ENCODE measurements at places on chromosomes 4 and X. TPM values are rescaled to one million over a fixed set of nuclear protein-coding genes. Genes with fewer than 3 reads are reported as not detected.

GRCh38 chr4:69855822-69856221 lies 4.1 kb downstream of the SULT1E1 start:
- no peak for DNase-seq

- DNase-seq, result no peak
Measured at GRCh38 chr4:105912633-105913032, 17.4 kb downstream of the NPNT start.

DNA sequence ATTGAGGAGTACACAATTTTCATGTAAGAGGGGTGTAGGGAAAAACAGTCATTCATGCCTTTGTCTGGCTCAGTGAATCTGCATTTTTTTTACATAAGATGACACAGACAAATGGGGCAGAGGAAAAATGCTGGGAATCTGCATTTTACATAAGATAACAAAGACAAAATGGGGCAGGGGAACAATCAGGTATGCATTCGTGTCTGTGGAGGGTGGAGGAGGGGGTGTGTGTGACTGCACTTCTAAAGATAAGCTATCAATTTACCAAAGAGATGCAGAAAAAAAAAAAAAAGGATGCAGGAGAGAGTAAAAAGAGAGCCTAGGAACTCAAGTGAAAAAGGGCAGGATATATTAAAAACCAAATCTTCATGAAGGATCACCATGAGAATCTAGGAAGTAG lies 637.4 kb downstream of the ZNF674 start:
- DNase-seq, result no peak

Gene BGN
- total RNA-seq, result 30.7 TPM

DNA sequence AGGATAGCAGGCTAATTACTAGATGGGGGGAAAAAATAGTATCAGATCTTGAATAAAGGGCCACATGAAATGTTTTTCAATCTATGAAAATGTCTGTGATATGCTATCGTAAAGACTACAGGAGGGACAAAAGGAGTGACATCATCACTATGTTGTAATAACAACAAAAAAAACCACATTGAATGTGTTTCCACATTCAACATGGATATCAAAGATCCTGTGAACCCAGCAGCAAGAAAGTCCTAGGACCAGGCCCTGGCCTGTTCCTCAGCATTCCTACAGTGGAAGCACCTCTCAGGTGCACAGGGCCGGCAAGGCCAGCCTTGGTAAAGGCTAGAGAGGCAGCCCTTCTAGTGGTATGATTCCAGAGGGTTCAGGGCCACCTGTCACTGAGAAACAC lies 118.3 kb downstream of the RELL1 start:
- no peak for DNase-seq

DNA sequence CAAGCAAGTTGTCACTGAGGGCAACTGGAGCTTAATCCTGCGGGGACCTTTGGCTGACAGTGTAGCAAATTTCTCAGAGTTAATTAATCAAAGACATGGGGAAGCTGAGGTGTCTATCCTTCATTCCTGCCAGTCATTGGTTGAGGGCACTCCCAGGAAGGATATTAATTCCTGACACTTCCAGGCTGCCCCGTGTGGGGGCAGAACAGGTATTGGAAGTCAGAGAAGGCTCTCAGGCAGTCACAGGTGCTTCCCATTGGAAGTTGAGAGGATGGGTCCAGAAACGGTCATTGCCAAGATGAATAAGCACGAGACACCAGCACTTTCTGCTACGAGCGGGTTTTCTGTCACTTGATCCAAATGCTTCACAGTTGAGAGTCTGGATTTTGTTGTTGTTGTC lies 29.1 kb upstream of the CD38 start:
- DNase-seq, result no peak

Gene MMRN1
- total RNA-seq, result 8.2 TPM

Gene ARR3
- not detected for total RNA-seq

DNA sequence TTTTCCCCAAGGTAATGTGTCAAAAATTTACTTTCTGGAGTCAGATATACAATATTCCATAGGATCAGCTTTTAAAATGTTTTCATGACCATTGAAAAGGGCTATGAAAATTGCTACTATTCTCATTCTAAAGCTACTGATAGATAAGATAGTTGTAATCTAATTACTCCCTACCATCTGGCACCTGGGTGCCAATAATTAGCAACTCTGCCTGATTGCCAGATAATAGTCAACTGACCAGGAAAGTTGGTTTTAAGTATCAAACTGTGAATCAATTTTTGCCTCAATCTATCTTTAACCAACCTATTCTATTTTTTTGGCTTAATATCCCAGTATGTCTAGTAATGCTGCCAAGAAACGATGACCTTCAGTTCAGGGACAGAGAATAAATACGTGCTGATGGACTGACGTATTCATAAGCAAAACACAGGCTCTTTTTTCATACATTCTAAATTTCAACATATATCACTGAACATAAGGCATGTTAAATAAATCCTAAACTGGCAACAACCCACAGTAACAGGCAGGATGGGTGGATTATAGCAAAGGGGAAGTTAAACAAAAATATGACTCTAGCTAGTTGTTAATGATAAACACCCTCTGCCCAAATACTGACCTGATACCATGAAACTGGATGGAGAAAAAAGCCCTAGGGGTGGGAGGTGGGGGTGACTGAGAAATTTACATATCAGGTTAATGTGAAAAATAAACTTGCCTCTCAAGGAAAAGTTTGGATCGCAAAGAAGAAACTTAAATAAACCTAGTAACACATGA lies 18.2 kb downstream of the SH3RF1 start:
- DNase-seq, result no peak

GRCh38 chr4:173461170-173461569 lies 62.3 kb upstream of the SCRG1 start:
- DNase-seq, result no peak

DNA sequence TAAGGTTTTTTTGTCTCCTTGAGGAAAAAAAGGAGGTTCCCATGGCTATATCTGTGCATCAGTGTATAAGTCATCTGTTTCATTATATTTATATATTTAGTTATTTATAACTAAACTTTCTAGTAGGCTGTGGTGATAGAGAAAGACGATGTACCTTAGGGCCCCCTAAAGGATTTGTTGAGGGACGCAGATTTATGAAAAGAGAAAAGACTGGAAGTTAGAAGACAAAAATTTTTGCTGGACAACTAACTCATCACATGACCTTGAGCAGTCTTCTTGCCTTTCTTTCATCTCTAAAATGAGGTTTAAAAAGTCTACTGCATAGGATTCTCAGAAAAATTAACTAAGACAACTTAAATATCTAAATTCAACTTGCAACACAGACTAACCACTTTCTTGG lies 6.1 kb downstream of the GASK1B start:
- DNase-seq, result no peak

Gene H2BW1
- total RNA-seq, result not detected

GRCh38 chrX:74521961-74522751 lies 92.3 kb downstream of the RLIM start:
- DNase-seq, result no peak

- no peak for DNase-seq
Measured at GRCh38 chr4:7524064-7524682, 89.4 kb upstream of the PSAPL1 start.

DNA sequence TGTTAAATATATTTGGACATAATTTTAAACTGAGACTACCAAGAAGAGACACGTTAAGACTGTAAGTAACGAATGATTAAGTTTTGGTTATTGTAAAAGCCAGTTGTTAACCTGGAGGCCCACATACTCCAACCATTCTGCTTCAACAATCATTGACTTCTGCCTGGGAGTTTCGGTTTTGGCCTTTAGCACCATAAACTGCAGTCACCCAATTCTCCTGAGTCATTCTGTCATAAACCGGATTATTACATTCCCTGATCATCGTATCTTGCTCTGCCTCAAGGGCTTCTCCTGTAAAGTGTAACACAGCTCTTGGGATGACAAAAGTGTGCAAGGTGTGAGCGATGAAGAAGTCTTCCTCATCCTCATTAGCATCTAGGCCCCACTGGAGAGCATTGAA lies 46.9 kb upstream of the PABPC1L2A start:
- no peak for DNase-seq

- peak; percentile 58 for DNase-seq
Measured at GRCh38 chr4:1793496-1793840, 375 bp downstream of the FGFR3 start.

Gene IDH3G
- total RNA-seq, result 27.7 TPM

DNA sequence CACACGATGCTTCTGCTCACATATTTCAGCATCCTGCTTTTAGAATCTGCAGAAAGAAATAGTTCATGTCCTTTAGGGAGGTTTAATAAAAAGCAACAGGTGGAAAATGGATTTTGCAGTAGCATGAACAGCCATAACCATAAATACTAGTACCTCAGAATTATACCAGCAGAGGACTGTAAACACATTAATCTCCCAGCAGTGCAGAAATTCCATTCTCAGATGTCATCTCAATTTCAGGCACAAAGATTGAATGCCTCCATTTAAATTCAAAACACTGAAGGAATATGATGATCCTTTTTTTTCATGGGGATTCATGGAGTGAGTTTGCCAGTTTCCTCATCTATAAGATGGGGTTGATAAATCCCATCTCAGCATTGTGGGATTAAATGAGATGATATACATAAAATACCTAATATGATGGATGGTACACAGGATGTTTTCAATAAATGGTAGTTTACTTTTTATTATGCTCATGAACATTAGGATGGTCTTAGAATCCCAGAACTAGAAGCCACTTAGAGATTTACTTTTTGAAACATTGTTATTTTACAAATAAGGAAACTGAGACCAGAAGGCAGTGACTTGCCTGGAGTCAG lies 566 bp upstream of the LIMCH1 start:
- DNase-seq, result no peak

GRCh38 chr4:6465955-6466354 lies 6.5 kb downstream of the PPP2R2C start:
- no peak for DNase-seq

DNA sequence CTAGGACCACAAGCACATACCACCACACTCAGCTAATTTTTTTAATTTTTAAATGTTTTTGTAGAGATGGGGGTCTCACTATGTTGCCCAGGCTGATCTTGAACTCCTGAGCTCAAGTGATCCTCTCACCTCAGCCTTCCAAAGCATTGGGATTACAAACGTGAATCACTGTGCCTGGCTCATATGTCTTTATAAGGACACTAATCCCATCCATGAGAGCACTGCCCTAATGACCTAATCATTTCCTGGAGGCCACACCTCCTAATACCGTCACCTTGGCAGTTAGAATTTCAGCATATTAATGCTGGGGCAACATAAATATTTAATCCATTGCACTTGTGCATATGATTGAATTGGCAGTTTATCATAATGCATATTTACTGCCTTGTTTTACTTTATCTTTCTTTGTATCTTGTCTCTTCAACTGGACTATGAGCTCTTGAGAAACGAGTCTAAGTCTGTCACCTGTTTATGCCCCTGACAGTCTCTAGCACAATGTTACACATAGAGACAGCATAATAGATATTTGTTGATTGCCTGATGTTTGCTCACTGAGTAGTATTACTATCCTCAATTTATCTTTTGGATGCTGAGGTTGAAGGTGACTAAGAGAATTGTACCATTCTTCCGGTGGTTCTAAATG lies 172.0 kb downstream of the AASDH start:
- DNase-seq, result no peak

DNA sequence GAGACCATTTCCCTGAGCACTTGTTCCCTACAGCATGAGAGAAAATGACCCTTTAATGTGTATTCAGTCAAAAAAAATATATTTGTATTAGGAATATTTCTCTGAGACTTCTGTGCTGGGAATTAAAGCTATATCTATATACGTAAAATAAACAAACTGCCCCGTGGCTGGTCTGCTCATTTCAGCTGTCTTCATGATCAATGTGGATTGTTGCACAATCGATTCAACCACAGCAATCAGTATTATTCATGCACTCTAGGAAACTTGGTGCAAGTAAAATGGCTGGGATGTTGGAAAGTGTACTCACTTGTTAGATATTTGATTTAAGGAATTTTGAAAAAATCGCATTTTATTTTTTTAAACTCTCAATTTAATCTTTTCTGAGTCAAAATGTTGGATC lies 307.9 kb upstream of the ZFP42 start:
- no peak for DNase-seq

GRCh38 chr4:139672732-139673131 lies 7.1 kb downstream of the MGST2 start:
- no peak for DNase-seq

DNA sequence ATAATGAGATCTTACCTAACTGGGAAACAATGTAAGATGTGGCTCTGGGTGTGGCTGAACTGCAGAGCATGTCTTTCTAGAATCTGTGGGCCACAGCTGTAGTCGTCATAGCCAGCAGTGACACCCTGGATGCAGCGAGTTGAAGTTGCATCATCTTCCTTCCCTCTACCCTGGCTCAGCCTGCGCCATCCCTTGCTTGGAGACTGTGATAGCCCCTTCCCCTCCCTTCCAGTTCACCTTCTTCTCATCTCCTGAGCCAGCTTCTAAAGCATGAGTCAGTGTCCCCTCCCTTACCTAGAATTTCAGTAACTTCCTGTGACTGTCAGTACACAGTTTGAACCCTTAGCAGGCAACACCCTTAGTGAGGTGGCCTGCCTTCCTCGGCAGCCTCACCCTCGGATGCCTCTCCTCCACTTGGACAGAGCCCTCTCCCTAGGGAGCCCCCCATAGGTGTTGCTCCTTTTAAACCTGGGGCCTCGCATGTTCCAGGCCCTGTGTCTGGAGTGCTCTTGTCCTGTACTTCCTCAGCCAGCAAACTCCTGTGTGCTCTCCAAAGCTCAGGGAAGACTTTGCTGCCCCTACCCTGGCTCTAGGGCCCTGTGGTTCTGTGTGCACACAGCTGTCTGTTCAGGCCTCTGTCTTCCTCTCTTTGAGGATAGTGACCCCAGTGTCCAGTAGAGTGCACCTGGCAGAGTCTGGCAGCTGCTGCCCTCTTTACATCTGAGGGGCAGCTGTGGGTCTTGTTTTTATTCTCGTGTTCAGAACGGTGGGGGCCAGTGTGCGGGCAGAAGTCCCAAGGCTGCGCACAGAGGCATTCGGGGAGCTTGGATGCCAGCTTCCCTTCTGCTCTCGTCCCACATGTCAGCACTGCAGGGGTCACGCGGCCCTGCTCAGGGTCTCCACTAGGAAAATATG lies 43.7 kb upstream of the TADA2B start:
- no peak for DNase-seq

Gene FATE1
- total RNA-seq, result not detected

- DNase-seq, result no peak
Measured at GRCh38 chr4:15587649-15588048, 67.5 kb downstream of the FBXL5 start.

Gene GPR119
- total RNA-seq, result 15.2 TPM

DNA sequence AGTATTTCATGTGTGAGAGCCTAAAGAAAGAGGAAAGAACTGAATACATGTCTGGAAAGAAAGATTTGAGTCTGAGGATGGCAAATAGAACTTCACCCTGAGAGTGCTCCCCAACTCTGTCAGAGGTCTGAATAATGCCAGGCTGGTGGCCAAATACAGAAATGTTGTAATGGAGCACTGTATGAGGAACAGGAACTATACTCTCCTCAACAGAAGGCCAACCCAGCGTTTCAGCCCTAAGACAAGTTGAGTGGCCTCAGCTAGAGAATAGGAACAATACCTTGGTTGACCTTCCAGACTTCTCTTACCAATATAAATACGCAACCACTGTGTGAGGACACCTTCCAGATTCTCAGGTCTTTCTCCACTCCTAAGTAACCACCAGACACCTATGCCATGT lies 94.5 kb upstream of the STIM2 start:
- DNase-seq, result no peak

Gene RNF150
- 2.3 TPM for total RNA-seq

GRCh38 chr4:113673450-113673849 lies 88.1 kb downstream of the CAMK2D start:
- DNase-seq, result no peak

Measured in body of pancreas (tissue), 4 donors.